Immature natural killer cell (primary cell): ENCODE measurements at places on chromosomes 12 and 14. TPM values are rescaled to one million over a fixed set of nuclear protein-coding genes. Genes with fewer than 3 reads are reported as not detected.
A peak's percentile ranks its signal among the peaks of the same experiment; 100 is the strongest.

OTX2 gene
- polyA plus RNA-seq, result not detected

PSME1 gene
- polyA plus RNA-seq, result 1,115 TPM

SERPINA9 gene
- polyA plus RNA-seq, result not detected

PKP2 gene
- polyA plus RNA-seq, result 0.34 TPM

STON2 gene
- not detected for polyA plus RNA-seq

CARMIL3 gene
- 0.09 TPM for polyA plus RNA-seq

ADAM21 gene
- polyA plus RNA-seq, result not detected

EXD2 gene
- 4.8 TPM for polyA plus RNA-seq

MANSC4 gene
- polyA plus RNA-seq, result not detected

DNA sequence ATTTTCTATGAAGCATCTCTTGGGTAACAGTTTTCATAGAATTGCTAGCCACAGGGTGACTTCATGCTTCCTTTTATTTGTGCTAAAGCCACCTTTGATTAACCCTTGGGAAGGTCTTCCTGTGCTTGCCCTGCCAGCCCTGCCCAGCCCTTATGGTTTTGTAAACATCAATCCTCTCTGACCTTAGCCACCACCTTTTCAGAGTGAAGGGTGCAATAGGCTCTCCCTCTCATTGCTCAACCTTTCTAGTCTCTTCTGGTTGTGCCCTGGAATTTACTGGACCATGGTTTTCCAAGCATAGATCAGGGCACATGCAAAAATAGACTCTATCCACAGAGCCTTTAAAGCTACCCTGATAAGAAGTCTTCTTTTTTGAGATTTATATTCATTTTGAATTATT lies 77.7 kb upstream of the FRMD6 start:
- H3K36me3 ChIP-seq, result no peaks in the 10 kb centered on the region
- peak overlapping the region; percentile 34 for H3K4me3 ChIP-seq
- peaks cover 15% of the 10 kb centered on the region for H3K4me1 ChIP-seq
- DNase-seq, result no peak

- H3K36me3 ChIP-seq, result no peaks in the 10 kb centered on the region
- H3K4me3 ChIP-seq, result no peak overlapping the region
- peaks cover 2% of the 10 kb centered on the region for H3K27me3 ChIP-seq
- DNase-seq, result no peak
- no peak overlapping the region for H3K27ac ChIP-seq
Measured at GRCh38 chr12:3236345-3237187, 159.4 kb downstream of the TSPAN9 start.

DNA sequence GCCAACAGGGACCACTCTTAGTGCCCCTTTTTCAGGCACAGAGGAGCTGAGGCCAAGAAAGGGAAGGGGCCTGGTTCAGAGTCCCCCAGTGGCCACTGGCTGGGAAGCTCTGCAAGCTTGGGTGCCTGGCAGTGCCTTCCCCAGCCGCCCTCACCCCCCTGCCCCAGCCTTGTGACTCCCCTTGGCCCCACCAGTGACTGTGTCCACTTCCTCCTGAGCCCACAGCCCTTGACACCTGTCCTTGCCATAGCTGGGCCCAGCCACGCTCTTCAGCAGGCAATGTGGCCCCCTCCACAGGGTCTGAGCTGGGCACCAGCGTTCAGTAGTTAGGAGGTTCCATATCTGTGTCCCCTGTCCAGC lies 19.0 kb upstream of the C14orf180 start:
- DNase-seq, result no peak
- H3K27ac ChIP-seq, result no peak overlapping the region
- no peaks in the 10 kb centered on the region for H3K36me3 ChIP-seq
- H3K4me3 ChIP-seq, result no peak overlapping the region
- H3K27me3 ChIP-seq, result no peaks in the 10 kb centered on the region

- H3K27ac ChIP-seq, result no peak overlapping the region
- no peaks in the 10 kb centered on the region for H3K4me1 ChIP-seq
Measured at GRCh38 chr12:108964371-108965352, 56.2 kb downstream of the SVOP start.

GRCh38 chr14:32596390-32596789 lies 267.3 kb downstream of the AKAP6 start:
- DNase-seq, result no peak
- no peaks in the 10 kb centered on the region for H3K36me3 ChIP-seq
- H3K27ac ChIP-seq, result no peak overlapping the region
- no peaks in the 10 kb centered on the region for H3K4me1 ChIP-seq
- no peak overlapping the region for H3K4me3 ChIP-seq
- H3K27me3 ChIP-seq, result no peaks in the 10 kb centered on the region

GRCh38 chr14:89669193-89669592 lies 252.2 kb upstream of the FOXN3 start:
- no peaks in the 10 kb centered on the region for H3K36me3 ChIP-seq
- H3K27me3 ChIP-seq, result peaks cover 5% of the 10 kb centered on the region
- peak; percentile 52 for DNase-seq
- peak overlapping the region; percentile 71 for H3K4me3 ChIP-seq
- H3K27ac ChIP-seq, result peak overlapping the region; percentile 64

- no peak for DNase-seq
- no peaks in the 10 kb centered on the region for H3K36me3 ChIP-seq
- H3K4me3 ChIP-seq, result no peak overlapping the region
Measured at GRCh38 chr14:23492618-23493272, 23.2 kb downstream of the NGDN start.

GRCh38 chr12:92810370-92810769 lies 107.6 kb downstream of the PLEKHG7 start:
- no peak overlapping the region for H3K27ac ChIP-seq
- no peak overlapping the region for H3K4me3 ChIP-seq
- DNase-seq, result no peak

- no peak for DNase-seq
- H3K4me1 ChIP-seq, result no peaks in the 10 kb centered on the region
- no peaks in the 10 kb centered on the region for H3K36me3 ChIP-seq
- H3K4me3 ChIP-seq, result no peak overlapping the region
- no peak overlapping the region for H3K27ac ChIP-seq
Measured at GRCh38 chr14:76531821-76532318, 155.9 kb downstream of the ESRRB start.

DNA sequence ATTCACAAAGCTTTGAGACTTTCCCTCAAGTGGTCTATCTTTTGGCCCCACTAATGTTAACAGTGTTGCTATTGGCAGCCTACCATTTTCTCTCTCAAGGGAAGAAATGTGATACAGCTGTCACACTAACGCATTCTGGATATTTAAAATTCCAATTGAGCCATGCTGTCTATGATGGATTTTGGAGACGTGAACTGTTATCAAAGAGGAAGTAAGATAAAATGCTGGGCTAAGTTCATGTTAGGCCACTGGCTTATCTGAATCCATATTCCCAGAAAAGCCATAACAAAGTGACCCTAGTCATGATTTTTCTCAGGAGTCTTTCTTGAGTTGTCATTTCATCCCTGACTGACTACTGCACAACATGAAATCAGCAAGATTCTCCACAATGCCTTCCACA lies 200.2 kb downstream of the PHLDA1 start:
- H3K27me3 ChIP-seq, result no peaks in the 10 kb centered on the region
- H3K27ac ChIP-seq, result no peak overlapping the region
- H3K4me1 ChIP-seq, result no peaks in the 10 kb centered on the region
- H3K4me3 ChIP-seq, result no peak overlapping the region
- DNase-seq, result no peak
- no peaks in the 10 kb centered on the region for H3K36me3 ChIP-seq

DNA sequence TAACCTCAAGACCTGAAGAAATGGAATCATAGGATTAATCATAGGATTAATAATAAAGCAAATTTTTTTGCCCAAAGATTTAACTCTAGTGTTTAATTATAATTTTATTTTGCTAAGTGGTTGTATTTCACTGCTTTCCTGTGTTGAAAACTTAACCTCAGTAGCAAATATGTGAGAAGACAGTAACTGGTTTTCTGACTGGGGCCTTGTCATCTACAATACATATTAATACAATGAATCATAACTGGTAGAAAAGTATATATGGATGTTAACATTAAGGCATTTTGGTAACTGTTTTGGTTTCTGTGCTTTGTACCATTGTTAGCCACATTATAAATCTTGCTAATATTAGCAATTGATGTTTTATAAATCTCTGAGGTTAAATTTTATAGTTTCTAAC lies 92.2 kb downstream of the ACSS3 start:
- H3K4me1 ChIP-seq, result no peaks in the 10 kb centered on the region
- H3K36me3 ChIP-seq, result no peaks in the 10 kb centered on the region
- peaks cover 2% of the 10 kb centered on the region for H3K27me3 ChIP-seq
- no peak overlapping the region for H3K27ac ChIP-seq
- no peak overlapping the region for H3K4me3 ChIP-seq

DNA sequence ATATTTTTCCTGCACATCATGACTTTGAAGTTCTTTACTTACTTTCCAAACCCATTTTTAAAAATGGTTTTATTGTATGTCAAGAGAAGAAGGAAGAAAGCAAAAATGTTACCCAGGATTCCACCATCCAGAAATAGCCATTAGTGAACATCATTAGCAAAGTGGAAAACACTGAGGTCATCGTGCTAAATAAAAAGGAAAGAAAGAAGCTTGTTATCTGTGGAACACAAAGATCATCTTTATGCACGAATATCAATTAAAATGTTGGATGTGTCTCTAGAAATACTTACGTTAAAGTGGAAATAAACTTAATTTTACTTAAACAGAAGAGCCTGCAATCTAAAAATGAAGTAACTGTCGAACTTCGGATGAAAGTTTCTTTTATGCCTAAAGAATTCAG lies 27.3 kb downstream of the SFSWAP start:
- DNase-seq, result no peak
- H3K4me1 ChIP-seq, result no peaks in the 10 kb centered on the region
- H3K27me3 ChIP-seq, result no peaks in the 10 kb centered on the region

- DNase-seq, result peak; percentile 30
- H3K27me3 ChIP-seq, result no peaks in the 10 kb centered on the region
- H3K4me1 ChIP-seq, result no peaks in the 10 kb centered on the region
Measured at GRCh38 chr14:59330455-59330854, 134.7 kb downstream of the GPR135 start.

GRCh38 chr14:67911562-67911961 lies 92.0 kb downstream of the RAD51B start:
- H3K4me3 ChIP-seq, result no peak overlapping the region
- H3K27ac ChIP-seq, result no peak overlapping the region
- peaks cover 6% of the 10 kb centered on the region for H3K36me3 ChIP-seq
- DNase-seq, result no peak
- no peaks in the 10 kb centered on the region for H3K27me3 ChIP-seq

DNA sequence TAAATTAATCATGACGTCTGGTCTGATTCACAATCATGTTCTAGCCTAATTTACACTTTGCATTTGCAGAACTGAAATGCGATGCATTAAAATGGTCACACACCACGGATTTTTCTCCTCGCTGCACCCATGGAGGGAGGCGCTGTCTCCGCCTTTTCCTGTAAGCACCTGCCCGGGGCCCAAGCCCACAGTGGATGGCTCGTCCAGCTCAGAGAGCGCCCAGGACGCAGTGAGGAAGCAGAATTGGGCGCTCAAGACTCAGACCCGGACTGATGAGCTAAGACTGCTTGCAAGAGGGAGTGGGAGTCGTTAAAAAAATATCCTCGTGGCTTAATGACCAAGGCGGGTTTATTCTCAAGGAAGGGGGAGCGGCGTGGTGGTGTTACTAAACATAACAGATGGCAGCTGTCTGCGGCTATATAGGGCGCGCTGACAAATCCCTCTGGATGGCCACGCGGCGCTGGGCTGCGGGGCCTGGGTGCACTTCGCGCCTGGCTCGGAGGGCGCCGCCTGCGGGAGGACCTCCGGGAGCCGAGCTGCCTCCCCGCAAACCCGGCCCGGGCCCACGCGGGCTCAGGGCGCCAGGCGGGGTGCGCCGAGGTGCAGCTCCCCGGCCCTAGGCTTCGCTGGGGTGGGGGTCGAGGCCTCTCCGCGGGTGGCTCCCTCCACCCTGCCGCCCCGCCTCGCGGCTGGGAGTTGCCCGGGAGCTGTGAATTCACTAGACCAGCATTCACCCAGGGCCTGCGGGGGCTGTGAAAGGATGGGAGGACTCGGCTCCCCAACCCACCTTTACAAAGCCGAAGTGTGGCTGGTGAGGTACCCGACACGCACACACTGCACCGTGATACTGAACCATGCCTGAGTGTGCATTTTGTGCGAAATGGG lies 78.7 kb downstream of the PPM1A start:
- peak overlapping the region; percentile 75 for H3K4me3 ChIP-seq
- H3K27me3 ChIP-seq, result peaks cover 15% of the 10 kb centered on the region
- no peaks in the 10 kb centered on the region for H3K36me3 ChIP-seq
- H3K4me1 ChIP-seq, result peaks cover 24% of the 10 kb centered on the region

DNA sequence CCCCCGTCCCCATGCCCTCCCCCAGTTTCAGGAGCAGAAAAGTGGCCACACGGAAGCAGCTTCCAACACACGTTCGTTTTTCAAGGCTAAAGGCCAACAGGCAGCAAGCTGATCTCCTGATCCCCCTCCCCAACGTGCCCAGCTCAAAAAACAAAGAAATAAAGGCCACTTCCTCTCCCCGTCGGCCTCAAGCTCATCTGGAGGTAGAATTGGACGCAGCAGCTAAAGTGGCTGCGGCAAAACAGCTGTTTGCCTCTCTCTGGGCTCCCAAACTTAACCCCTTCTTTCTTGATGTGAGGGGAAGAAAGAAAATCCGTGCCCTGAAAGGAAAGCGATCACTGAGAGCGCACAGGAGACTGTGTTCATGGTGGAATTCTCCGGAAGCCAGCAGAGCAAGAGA lies 66.3 kb downstream of the SCARB1 start:
- no peaks in the 10 kb centered on the region for H3K4me1 ChIP-seq
- DNase-seq, result no peak
- H3K4me3 ChIP-seq, result no peak overlapping the region
- H3K27me3 ChIP-seq, result no peaks in the 10 kb centered on the region

DNA sequence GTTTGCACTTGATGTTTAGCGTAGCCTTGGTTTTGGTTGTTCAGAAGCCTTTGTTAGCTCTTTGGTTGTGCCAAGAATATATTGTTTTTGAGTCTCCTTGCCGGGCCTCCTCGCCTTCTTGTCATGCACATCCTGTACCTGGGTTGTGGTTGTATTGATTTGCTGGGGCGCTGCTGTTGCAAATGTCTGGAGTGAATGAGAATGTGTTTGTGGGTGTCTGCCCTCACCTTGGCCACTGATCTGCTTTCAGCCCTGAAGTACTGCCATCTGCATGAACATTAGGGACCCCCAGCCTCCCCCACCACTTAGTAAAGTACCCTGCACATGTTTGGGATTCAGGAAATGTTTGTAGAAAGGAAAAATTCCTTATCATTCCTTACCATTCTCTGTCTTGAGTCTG lies 16.5 kb downstream of the PRKCH start:
- peaks cover 34% of the 10 kb centered on the region for H3K27me3 ChIP-seq
- peak overlapping the region; percentile 92 for H3K27ac ChIP-seq
- DNase-seq, result peak; percentile 74
- peaks cover 94% of the 10 kb centered on the region for H3K4me1 ChIP-seq
- peak overlapping the region; percentile 90 for H3K4me3 ChIP-seq
- H3K36me3 ChIP-seq, result no peaks in the 10 kb centered on the region

GRCh38 chr12:34605510-34605887 lies 583.2 kb downstream of the ALG10 start:
- no peaks in the 10 kb centered on the region for H3K27me3 ChIP-seq
- no peaks in the 10 kb centered on the region for H3K4me1 ChIP-seq
- H3K27ac ChIP-seq, result no peak overlapping the region
- H3K4me3 ChIP-seq, result no peak overlapping the region
- H3K36me3 ChIP-seq, result no peaks in the 10 kb centered on the region
- DNase-seq, result no peak

DNA sequence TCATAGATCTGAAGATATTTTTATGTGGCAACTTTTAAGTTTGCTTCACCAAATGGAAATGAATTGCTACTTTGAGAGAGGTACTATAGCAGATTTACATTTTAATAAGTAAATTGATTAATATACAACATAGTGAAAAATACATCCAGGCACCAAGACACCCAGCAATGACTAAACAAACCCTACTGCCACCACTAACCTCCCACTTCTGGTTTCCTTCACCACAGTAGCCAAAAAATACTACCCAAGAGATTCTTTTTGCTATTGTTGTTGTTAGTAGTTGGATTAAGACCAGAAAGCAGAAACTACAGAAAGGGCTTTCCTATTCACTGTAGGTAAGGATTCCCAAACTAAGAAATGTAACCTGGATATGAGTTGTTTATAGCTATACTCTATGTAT lies 54.1 kb downstream of the COCH start:
- H3K27me3 ChIP-seq, result no peaks in the 10 kb centered on the region
- no peak for DNase-seq
- peaks cover 7% of the 10 kb centered on the region for H3K4me1 ChIP-seq
- peaks cover 8% of the 10 kb centered on the region for H3K36me3 ChIP-seq
